CD4-positive, alpha-beta memory T cell (primary cell): ENCODE measurements at places on chromosomes 5 and 9.
A peak's percentile ranks its signal among the peaks of the same experiment; 100 is the strongest.

GRCh38 chr5:54835647-54836046 lies 149.7 kb downstream of the ESM1 start:
- no peak for DNase-seq

DNA sequence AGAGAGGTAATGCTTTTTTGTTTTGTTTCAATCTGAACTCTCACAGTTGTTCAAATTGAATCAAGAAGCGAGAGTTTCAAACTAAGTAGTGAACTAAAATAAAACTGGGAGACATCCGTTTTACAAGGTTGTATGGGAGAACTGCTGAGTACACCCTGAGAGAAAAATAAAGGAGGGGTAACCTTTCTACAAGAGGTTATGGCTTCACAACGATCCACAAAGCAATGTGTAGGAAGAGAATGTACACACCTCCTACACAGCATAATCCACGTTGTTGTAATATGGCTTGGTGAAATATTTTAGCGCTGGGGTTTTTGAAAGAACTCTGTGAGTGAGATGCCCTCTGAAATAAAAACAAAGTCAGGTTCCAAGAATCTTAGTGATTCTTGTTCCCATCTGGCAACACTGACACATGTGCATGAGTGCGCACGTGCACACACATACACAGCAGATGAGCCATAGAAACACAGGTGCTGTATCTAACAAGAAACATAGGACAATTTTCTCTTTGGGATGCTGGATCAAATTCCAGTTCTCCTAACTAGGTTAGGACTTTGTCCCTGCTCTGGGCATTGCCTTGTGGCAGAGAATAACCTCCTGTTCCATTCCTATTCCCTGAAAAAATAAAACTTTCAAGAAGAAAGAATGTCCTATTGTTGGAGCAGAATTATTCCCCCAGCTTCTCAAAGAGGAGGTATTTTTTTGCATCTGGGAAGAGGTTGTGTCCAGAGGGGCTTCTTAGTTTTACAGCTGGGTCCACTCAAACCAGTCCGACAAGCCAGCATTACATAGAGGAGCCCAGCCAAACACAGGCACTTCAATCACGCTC lies 94.5 kb upstream of the EFNA5 start:
- no peak for DNase-seq

GRCh38 chr9:109843641-109844040 lies 63.6 kb downstream of the PALM2AKAP2 start:
- no peak for DNase-seq

- DNase-seq: no peak
These were observed 14.4 kb upstream of the AMACR start for GRCh38 chr5:34022121-34022705.

DNA sequence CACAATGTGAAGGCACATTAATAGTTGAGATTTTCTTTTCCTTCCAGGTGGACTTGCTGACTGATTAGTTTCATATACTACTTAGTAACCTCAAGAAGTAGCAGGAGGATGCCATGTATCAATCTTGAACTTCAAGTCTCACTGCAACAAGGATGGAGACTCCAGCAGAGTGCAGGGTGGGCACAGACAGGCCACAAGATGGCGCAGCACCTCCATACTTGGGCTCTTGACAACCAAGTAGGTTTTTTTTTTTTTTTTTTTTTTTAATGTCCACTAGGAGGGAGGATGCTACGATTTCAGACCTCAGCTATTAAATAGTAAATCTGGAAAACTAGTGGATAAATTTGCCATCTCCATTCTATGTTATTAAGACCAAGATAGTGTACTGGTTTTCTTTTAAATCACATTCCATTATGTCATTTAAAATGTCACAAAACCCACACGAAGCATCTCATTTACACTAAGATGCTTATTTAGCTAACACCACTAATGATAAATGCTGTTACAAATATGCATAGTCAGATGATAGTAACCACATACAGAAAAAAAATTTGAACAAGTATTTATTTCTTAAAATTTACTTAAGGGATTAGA lies 58.6 kb downstream of the IL6ST start:
- DNase-seq: peak; percentile 65

DNA sequence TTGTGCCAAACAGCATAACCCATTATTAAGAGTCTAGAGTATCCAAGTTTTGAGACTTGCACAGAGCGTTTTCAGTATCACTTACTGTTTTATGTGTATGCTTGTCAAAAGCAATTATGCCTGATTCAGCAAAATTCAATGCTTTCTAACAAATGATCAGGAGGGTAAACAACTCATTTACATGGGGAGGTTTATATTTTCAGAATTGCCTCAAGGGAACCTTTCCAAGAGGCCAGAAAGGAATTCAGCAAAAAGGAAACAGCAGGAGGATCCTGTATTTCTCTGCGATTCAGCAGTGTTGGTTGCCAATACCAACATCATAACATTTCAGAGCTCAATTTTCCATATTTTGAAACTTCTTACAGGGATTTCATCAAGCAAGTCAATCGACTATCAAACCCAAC lies 69.3 kb upstream of the DAB2 start:
- DNase-seq: no peak

DNA sequence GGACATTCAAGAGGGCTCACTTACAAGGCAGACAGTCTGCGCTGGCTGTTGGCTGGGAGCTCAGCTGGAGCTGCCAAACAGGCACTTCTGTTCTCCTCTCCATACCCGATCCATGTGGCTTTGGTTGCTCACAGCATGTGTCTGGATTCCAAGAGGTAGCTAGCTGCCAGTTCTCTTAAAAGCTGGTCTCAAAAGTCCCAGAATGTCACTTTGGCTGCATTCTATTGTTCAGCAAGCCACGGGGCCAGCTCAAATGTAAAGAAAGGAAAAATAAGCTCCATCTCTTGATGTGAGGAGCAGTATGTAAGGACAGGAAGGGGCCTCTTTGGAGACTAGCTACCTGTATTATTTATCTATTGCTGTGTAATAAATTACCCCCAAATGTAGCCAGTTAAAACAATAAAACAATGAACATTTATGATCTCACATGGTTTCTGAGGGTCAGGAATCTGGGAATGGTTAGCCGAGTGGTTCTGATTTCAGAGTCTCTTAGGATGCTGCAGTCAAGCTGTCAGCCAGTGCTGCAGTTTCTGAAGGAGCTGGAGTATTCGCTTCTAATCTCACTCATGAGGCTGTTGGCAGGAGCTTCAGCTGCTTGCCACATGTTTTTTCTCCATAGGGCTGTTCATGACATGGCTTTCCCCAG lies 112.7 kb upstream of the CLINT1 start:
- no peak for DNase-seq

DNA sequence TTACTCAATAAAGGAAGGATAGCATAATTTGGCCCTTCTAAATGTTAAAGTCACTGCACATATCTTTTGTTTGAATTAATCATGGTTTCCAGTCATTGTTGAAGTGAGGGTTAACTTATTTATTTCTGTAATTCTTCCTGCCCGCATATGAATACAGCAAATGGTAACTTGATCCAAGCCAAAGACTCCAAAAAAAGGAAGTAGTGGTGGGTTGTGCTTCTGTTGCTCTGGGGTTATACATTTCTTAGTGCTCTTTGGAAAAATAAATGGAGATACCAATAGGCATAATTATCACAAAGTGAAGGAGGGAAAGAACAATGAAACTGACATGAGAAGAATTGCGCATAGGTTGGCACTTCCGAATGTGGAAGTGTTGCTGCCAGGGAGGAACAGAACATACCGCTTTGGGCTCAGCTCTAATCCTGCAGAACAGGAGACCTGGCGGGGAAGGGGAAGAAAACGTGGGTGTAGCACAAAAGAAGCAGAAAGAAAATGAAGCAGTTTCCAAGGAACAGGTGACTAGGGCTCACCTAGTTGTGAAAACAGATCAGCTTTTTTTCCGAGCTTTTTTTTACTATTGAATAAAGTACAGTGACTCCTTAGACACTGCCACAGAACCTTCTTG lies 69.7 kb upstream of the TAF11L2 start:
- DNase-seq: no peak

DNA sequence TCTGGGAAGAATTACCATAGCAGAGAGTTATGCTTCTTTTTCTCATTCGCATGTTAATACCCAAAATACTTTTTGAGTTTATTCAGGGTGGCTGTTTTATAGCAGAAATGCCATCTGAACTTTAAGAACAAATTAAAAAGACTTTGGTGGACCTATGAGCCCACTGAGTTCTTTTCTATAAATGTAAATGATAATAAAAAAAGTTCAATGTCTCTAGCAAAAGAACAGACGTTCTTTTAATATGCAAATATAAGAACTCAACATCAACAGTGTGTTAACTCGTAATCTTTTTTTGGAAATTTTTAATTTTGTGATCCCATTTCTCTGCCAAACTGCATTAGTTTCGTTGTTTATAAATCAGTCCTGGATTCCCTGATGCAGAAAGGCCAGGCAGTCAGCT lies 1283.0 kb upstream of the NUDT12 start:
- DNase-seq: no peak

DNA sequence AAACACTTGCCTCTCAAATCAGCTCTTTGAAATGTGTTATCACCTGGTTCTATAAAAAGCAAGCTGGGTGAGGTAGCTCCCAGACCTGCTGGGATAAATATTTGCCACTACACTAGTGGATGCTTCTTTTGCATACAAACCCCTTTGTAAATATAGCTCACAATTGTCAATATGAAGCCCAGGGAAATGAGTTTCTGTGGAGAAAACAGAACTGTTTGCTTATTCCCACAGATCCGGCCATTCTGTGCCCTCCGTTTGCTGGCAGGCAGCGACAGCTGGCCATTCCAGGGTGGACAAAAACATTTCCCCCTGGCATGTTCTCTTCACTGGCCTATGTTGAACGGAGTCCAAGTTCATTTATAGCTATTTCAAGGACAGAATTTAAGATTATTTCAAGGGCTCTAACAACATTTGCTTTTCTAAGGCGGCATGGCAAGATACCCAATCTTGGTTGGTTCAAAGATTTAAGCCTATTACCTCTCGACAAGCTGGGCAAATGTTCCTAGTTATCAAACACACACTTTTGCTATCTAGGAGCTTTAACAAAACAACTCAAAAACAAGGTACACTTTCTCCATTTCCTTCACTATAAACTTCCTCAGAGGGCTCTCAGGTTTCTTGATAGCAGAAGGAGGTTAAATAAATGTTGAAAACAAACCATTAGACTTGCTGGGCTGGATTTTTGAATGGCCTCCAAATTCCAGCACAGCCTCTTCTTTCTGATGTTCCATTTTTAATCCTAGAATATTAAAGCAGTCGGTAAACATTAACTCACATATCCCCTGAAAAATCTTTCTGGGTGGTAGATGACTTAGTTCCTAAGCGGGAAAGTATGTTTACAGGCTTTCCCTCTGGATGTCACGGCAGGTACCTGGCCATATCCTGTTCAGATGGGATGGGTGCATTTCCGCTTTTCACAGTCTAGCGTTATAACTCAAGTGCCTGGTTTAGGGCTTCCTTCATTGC lies 332.3 kb downstream of the PLK2 start:
- DNase-seq: no peak

GRCh38 chr5:150627731-150628545 lies 12.5 kb upstream of the SYNPO start:
- no peak for DNase-seq

GRCh38 chr9:127419348-127419747 lies 4.8 kb upstream of the ZNF79 start:
- DNase-seq: no peak

GRCh38 chr9:5582835-5583195 lies 46.1 kb upstream of the RIC1 start:
- DNase-seq: peak; percentile 42

DNA sequence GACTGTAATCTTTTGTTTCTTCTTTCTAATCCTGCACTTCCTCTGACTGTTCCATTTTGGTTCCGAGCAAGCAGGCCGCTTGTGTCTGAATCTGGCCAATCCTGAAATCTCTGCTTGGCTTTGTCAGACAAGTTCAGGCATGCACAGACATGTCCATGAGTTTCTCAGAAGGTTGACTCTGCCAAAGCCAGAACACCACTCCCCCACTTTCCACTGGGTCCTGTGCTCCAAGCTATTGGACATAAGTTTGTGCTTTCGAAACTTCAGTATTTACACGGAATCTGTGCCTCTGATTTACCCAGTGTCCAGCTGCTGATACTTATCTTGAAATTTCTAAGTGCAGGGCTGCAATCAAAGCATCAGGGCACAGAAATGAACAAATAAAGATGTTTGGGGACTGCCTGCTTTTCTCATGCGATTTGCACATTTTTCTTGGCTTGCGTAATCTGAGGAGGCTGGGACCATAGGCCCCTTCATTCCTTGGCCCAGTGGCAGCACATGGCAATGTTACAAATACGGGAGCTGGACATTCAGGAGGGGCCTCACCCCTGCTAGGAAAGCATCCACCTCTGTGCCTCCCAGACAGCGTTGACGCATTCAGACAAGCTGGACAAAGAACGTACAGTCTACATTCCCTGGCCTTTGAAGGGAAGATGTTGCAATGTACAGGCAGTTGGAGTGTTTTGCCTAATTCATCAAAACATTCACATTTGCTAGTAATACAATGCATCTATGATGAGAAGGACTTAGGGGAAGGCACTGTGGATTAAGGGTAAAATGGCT lies 209.2 kb upstream of the PAPPA start:
- no peak for DNase-seq

DNA sequence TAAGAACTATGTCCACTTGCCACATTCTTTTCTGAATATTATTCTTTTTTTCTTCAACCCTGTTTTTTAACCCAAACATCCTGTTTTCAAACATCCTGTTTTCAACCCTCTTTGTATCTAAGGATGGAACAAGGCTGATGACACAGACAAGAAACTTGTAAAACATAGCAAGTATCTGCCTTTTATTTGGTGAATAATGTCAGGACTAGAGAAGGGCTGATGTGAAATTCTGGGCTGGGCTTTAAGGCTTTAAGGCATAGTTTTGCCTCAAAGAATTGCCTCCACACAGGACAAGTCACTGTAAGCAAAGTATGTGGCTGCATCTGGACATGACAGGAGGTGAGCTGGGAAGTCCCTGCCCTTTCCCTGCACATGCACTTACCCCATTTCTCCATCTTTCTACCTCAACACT lies 42.5 kb upstream of the RIC1 start:
- peak; percentile 37 for DNase-seq

DNA sequence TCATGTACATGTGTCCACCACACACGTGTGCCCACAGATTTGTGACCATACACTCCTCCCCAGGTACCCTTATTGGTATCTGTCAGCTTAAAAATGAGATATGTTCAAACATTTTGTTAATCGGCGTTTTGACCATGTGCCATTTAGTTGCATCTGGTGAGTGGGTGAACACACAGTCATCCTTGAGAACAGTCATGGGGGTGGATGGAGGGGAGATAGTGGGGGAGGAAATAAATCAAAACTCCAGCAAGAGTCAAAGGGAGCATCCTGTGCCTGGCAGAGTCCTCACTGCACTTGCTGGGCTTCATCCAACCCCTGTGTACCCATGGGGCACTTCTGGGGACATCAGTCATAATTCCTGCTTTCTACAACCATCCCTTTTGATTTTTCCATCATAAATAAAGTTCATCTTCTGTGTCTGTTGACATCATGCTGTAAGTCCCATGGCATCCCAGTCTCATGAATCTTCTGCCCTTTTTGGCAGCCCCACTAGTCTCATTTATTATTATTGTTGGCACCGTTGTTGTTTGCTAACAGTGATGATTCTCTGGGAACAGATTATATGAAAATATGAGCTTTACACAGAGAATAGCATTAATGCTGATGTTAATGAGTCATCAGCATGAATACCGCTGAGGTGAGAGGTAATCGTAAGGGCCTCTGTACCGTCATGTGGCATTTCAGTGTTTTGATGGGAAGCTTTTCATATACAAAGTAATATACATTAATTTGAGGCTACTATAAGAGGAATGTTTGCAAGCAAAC lies 24.4 kb upstream of the CLK4 start:
- no peak for DNase-seq
